ENCODE measurements at places on chromosomes 12 and 14.

GRCh38 chr12:63276537-63277365 is 125.8 kb upstream of the AVPR1A start:
- DNase-seq, result peak; percentile 43

GRCh38 chr14:100832311-100832960 is 6.5 kb downstream of the MEG3 start:
- DNase-seq, result no peak

GRCh38 chr12:106247674-106248311 is at the start of gene CKAP4:
TSS of gene CKAP4 (minus strand) at chr12:106248020. CDS start at chr12:106247851, 169 bp downstream.
- DNase-seq, result peak; percentile 20

GRCh38 chr14:75980856-75981255 is 939 bp downstream of the TGFB3 start:
- DNase-seq, result no peak

DNA sequence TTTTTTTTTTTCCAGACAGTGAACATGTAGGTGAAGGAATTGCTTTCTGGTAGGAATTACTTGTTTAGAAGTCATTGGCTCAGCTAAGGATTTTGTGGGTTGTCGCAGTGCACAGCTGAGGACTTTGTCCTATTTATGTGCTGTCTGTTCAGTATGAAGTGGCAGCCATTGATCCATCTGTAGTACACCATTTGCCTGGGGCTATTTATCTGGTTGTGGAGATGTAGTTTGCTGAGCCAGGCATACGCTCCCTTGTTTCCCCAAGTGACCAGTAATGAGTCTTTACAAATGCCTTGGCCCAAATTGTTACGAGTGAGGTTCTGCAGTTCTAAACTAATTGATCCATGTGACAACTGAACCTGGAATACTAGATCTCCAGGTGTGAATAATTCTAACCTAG is 140.1 kb downstream of the NRXN3 start:
- DNase-seq, result peak; percentile 30

DNA sequence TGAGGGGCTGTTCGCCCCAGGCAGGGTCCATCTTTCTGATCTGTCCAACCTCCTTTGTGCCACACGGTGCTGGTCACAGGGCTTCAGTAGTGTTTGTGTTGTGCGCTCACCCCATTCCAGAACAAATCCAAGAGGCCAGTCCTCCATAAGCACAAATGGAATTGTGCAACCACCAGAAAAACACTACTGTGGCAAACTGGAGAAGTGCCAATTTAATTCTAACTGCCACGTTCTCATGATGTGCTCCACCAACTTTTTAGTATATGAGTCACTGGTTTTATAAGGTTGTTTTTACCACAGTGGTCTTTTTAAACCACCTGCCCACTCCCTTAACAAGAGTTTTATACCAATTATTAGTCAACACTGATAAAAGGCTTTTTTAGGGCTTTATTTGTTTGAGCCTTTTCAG is 380.2 kb downstream of the NAV3 start:
- DNase-seq, result no peak
